ENCODE measurements at places on chromosomes 2 and 18.

GRCh38 chr2:172329774-172330671, 97.4 kb upstream of the ITGA6 start:
- no peak for DNase-seq

- DNase-seq, result no peak
Observed at GRCh38 chr2:239312741-239313667, 87.8 kb downstream of the HDAC4 start.

DNA sequence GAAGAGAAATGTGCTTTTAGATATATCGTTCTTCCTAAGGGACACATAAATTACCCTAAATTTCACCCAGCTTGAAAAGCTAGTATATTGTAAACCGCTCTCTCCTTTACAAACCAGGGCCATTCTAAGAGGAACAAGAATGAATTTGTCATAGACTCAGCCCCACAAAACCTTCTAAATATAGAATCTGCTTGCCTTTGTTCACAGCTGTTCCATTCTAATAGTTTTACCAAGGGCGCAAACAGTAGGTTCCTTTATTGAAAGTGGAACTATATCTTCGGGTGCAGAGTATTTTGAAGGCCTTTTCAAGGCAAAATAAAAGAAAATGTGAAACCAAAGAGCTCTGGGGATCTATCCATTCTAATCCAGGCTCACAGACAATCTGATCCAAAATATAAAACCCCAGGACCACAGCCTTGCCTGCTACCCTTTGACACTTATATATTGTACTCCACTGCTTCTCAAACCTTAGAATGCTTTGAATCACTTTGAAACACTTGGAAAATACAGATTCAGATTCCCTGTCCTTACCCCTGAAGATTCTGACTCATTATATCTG, 316.8 kb downstream of the PAX3 start:
- no peak for DNase-seq

DNA sequence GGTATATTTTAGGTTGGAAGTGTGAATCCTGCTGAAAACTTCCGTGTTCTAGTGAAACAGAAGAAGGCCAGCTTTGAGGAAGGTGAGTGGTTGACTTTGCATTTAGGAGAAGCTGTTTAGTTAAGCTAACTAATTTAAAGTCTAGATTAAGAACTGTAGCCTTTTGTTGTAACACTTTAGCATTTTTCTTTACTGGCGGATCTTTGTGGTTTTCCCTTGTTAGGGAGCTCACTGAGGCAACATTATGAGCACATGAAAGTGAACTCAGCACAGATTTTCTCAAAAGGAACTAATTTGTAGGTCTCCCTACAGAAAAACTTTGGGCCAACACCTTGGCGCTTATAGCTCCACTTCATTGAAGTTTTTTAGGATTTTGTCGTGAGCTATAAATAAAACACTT, 52.8 kb downstream of the XRCC5 start:
- no peak for DNase-seq

DNA sequence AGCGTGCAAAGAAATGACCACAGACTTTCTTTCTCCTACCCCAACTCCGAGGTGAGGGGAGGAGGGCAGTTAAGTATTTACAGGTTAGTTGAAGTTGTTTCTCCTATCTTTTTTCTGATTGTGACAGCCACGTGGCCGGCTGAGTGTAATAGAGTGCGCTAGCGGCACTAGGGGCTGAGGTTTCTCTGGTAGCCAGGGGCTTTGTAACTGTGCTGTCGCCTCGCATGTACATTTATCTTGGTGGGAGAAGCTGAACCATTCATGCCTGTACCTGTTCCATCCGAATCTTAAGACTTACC, 214.1 kb upstream of the STON1 start:
- DNase-seq, result peak; percentile 37

- DNase-seq, result no peak
Observed at GRCh38 chr18:5104246-5104645, 92.8 kb downstream of the AKAIN1 start.

GRCh38 chr2:62344472-62344871, 148.6 kb downstream of the B3GNT2 start:
- no peak for DNase-seq

- no peak for DNase-seq
Observed at GRCh38 chr2:227642656-227643055, 23.9 kb upstream of the SCYGR5 start.

GRCh38 chr2:231211486-231211885, 13.1 kb downstream of the ARMC9 start:
- DNase-seq, result no peak

GRCh38 chr2:237894986-237895543, 35.6 kb downstream of the RAMP1 start:
- DNase-seq, result no peak

- no peak for DNase-seq
Observed at GRCh38 chr2:215881582-215881981, 131.8 kb downstream of the MREG start.

GRCh38 chr2:158743879-158744278, 51.2 kb upstream of the DAPL1 start:
- DNase-seq, result no peak

DNA sequence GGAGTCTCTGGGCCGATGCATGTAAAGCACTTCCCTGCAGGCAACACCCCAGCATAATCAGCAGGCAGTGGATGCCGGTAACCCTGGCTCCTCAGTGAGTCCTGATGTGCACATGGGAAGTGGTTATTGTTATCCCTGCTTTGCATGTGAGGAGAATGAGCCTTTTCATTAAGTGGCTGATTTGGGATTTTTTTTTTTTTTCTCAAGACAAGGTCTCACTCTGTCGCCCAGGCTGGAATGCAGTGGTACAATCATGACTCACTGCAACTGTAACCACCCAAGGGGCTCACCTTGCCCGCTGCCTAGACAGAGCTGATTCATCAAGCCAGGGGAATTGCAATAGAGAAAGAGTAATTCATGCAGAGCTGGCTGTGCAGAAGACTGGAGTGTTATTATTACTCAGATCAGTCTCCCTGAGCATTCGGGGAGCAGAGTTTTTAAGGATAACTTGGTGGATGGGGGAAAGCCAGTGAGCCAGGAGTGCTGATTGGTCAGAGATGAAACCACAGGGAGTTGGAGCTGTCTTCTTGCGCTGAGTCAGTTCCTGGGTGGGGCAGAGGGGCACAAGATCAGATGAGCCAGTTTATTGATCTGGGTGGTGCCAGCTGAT, 95.4 kb downstream of the SOCS6 start:
- no peak for DNase-seq

DNA sequence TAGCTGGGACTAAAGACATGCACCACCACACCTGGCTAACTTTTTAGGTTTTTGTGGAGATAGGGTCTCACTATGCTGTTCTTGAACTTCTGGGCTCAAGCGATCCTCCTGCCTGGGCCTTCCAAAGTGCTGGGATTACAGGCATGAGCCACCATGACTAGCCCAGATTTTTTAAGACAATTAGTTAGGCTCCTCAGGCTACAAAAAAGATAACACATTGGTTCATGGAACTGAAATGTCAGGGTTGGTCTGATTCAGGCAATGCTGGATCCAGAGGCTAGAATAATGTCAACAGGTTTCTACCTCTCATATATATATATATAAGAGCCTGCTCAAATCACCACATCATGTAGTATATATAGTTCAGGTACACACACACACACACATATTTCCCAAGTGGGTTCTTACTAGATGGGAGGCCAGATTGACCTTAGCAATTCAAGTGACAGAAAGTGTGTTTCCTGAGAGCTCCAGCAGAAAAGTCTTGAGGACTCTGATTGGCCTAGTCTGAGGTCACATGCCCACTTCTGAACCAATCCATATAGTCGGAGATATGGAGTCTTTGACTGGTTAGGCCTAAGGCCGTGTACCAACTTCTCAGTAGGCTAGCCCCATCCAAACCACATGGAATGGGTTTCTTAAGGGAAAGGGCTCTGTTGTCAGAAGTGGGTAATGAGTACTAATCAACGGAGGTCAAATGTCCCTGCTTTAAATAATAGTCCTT, 72.6 kb upstream of the LAPTM4A start:
- no peak for DNase-seq

DNA sequence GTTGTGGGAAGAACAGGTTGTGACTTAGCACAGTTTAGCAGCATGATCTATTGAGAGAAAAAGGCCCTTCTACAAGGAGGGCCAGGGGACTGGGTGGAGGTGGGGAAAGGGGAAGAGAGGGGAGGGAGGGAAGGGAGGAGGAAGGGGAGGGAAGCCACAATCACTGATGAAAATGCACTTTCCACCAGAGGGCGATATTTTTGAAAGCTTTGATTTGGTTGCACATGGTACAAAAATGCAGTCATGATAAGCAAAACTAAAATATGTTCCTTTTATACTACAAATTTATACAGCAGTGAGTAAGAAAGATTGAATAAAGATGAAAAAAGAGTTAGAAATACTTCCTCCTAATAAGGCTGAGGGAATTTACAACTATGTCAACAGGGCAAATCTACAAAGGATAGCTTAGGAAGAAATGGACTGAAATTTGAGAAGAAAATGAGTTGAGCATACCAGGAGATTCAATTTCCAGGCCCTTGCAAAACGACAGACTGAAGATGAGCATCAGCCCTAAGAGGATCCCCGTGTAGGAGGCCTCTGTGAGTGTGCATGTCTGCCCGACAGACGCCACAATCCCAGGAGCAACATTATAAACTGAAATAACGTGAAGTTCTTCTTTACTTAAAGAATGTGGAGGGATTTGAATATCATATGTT, 17.2 kb downstream of the SH3YL1 start:
- DNase-seq, result peak; percentile 59

GRCh38 chr2:219998107-219998506, 370.7 kb downstream of the SLC4A3 start:
- DNase-seq, result no peak

- no peak for DNase-seq
Observed at GRCh38 chr2:7895289-7895688, 786.6 kb upstream of the ID2 start.

DNA sequence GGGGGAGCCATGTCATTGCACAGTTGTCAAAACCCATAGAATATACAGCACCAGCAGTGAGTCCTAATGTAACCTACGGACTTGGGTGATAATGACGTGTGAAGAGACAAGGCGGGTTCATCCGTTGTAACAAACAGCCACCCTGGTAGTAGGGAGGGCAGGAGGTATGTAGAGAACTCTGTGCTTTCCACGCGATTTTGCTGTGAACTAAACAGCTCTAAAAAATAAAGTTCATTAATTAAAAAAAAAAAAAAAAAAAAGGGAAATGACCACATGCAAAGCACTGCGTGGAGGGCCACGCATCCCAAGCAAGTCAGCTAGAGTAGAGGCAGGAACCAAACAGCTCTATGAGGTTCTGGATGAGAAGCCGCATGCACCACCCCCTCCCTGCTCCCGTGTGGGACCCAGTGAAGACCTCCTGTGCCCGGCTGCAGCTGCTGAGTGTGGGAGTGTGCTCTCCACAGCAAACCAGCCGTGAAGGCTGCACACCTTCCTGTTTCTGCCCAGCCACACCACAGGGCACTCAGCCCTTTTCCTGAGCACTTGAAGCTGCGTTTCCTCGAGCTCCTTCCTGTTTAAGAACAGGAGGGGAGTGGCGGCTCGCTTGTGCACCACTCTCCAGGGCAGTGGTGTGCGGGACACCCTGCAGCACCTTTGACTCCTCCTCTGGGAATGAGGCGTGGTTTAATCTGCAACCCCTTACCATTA, 65.6 kb downstream of the ODC1 start:
- peak; percentile 44 for DNase-seq

GRCh38 chr2:231181860-231182512, 16.4 kb upstream of the ARMC9 start:
- no peak for DNase-seq

GRCh38 chr18:53887447-53887846, 337.0 kb downstream of the MBD2 start:
- DNase-seq, result no peak

GRCh38 chr18:74241426-74241825, 50.3 kb downstream of the CYB5A start:
- DNase-seq, result no peak

DNA sequence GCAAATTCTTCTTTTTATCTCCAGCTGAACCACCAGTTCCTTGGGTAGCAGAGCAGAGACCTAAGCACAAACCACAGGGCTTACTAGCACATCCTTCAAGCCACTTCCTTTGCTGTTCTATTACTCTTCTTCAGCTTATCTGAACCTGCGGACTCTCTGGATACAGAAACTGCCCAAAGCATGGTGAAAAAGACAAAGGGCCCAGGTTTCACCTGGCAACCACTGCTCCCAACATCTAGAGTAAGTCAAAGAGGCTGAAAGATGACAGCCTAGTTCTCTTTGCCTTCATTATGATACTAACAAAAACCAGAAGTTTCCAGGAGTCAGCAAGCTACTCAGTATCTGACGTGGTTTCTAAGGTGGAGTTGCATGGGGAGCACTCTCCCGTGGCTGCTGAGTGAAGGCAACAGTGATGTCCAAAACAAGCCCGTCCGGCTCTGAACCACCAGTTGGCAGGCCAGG, 43.4 kb downstream of the KANSL3 start:
- DNase-seq, result peak; percentile 34

- peak; percentile 13 for DNase-seq
Observed at GRCh38 chr2:98134172-98135005, 47.4 kb downstream of the VWA3B start.

DNA sequence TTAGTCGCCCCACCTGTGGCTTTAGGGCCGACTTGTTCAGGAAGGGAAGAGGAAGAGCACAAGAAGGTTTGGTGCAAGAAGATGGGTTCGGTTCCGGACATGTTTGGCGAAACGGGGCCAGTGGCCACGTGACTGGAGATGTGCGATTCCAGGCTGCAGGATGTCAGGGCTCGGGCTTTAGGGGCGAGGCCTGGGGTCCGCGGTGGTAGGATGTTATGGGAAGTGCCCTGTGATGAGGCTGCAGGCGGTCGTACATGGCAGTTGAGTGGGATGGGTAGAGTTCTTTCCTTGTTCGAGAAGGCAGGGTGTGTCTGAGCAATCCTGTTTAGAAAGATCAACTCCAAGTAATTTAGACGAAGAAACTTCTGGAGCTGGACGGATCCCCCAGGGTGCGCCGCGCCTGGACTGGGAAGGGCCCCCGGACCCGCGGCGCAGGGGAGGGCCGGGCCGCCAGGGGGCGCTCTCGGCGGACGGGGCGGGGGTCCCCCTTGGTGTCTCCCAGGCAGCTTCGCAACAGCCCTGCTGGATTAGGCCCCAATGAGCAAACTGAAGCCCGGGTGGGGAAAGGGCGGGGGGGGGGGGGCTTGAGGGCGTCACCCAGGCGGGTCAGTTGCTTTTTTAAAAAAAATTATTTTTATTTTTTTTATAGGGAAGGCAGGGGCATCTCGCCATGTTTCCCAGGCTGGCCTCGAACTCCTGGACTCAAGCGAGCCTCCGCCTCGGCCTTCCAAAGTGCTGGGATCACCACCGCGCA, 17.2 kb upstream of the SDC1 start:
- no peak for DNase-seq

DNA sequence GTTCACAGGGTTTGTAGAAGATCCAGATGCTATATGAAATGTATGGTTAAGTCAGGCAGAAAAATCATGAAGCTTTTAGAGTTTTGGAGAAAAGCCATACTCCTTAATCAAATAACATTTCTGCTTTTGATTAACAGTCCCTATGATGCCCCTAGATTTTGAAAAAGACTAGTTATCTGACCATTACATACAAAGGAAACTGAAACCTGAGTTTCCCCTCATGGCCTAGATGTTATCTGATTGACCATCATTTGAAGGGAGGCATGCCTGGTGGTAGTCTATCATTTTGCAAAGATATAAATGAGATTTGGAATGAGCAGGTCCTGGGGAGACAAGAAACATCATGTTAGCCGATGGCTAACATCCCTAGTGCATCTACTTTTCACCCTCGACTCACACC, 704.3 kb upstream of the FSHR start:
- no peak for DNase-seq

All from CD4-positive, alpha-beta T cell treated with Interleukin-2 at 100 ng/mL for 4 hours (primary cell).